ENCODE measurements at places on chromosomes 16 and 17.

DNA sequence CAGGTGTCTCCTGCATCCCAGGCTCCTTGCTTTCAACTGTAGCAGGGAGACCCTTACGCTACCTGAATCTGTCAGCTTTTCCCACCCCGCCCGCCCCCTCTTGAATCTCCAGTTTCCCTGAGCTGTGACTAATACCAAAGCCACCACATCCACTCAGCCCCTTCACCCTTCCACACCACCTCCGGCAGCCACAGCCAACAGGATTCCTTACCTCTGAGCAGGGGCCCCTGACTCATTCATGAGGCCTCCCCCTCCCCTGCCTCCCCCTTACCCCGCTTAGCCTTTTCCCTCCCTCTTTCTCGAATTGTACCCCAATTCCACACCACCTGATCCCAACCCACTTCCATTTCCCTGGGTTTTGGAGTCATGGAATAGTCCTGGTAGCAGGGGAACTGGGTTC lies 2.3 kb downstream of the STX1B start:
- peak; percentile 44 for DNase-seq

DNA sequence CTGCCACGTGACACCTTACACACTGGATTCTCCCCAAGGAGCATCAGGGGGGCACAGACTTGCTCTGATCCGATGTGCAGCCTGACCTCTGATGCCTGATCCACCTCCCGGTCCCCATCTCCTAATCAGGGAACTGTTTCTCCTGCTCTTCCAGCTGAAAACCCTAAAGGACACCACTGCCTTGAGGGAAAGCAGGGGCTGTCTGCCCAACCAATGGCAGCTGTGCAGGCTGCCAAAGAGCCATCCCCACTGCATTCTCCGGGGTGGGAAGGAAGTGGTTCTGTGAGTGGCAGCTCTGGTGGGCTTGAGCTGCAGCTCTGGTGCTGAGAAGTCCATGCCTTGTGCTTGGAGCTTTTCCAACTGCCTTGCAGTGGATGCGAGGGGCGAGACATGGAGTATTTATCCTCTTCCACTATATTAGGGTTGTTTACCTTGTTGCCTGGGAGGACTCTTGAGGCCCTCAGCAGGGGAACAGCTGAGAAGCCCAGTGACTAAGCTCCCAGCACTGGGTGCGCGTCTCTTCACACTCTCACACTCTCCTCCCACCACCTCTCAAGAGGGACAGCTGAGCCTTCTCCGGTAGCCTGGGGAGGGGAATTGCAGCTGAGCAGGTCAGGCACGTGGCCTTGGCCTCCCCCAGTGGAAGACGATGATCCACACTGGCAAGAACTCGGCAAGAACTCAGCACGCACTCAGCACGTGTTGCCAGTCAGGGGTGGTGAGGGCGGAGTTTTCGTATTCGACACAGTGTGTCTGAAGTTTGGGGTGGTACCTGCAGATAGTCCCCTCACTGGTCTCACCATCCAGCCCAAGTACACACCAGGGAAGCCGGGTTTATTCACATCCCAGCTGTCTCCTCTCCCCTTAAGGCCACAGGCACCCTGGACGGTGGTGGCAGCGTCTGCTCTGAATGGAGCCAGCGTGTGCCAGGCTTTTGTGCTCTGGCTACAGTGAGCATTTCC lies 21.1 kb upstream of the SPATA32 start:
- DNase-seq: peak; percentile 11

DNA sequence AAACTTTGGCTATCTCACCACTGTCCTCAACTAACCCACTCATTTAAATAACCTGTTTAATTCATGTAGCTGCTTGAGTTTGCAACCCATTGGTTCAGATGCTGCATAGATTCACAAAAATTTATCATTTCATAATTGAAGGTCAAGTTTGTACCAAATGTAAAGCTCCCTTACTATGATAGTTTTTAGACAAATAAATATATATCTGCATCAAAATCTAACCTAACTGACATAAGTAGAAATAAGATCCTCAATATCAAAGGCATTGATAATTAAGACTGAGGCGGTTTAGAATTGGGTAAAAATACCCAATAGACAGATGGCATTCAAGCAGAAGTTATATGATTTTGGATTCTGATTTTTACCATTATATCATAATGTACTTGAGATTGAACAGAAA lies 132.9 kb upstream of the NACA2 start:
- DNase-seq: no peak

DNA sequence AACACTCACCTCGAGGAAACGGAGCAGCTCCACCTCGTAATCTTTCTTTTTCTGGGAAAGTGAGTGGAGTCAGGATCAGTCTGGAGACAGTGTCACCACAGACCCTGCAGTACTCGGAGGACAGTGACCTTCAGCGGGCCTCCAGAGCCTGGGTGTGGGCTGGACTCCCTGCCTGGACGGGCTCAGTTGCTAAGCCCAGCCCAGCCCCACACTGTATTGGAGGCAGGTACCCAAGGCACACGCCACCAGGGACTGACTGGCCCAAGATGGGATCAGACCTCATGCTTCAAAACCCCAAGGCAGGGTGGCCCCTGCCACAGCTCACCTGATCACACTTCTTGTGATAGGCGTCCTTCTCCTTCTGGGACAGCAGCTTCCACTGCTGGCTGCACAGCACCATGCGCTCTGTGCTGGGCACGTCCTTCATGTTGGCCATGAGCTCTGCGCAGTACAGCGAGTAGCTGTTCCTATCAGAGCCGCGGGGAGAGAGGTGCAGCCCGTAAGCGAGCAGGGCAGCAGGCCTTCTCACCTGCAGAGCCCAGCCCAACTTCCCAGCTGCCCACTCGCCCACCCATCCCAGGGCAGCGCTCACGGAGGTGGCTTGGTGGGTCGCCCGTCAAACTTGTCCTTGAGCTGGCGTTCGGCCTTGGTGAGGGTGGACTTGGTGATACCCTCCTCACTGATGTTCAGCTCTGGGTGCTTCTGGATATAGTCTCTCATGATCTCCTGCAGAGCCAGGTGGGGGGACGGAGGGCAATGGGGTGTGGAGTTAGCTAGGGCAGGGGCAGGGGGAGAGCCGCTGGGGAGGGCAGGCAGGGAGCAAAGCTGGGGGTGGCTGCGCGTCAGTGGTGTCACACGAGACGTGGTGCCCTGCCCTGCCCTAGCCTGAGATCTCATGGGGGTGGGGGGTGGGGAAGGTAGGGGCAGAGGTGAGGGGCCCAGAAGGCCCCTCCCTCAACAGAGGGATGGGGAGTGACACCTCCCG lies 7.9 kb downstream of the UBTF start:
- DNase-seq: no peak

- DNase-seq: no peak
These were observed 16.3 kb downstream of the PIK3R5 start for GRCh38 chr17:8949061-8949661.

- no peak for DNase-seq
These were observed 13.3 kb downstream of the SNN start for GRCh38 chr16:11681556-11681955.

GRCh38 chr17:76547183-76547641 lies 7.4 kb downstream of the PRCD start:
- peak; percentile 96 for DNase-seq

GRCh38 chr16:9870962-9871361 lies 311.3 kb downstream of the GRIN2A start:
- no peak for DNase-seq

DNA sequence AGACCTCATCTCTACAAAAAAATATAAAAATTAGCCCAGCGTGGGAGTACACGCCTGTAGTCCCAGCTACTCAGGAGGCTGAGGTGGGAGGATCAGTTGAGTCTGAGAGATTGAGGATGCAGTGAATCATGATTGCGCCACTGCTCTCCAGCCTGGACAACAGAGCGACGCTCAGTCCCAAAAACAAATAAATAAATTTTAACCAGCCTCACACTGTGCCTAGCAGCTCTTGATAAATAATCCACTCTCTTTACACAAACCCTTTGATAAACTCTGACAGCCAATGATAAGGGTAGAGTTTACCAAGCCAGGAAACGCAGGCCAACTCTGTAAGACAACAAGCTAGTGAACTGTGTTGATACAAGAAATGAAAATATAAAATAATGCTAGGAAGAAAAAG lies 32.7 kb downstream of the LITAF start:
- no peak for DNase-seq

GRCh38 chr17:82559566-82560251 lies 40.2 kb downstream of the FOXK2 start:
- DNase-seq: peak; percentile 32

GRCh38 chr17:31580316-31580705 lies 188.8 kb downstream of the RAB11FIP4 start:
- no peak for DNase-seq

DNA sequence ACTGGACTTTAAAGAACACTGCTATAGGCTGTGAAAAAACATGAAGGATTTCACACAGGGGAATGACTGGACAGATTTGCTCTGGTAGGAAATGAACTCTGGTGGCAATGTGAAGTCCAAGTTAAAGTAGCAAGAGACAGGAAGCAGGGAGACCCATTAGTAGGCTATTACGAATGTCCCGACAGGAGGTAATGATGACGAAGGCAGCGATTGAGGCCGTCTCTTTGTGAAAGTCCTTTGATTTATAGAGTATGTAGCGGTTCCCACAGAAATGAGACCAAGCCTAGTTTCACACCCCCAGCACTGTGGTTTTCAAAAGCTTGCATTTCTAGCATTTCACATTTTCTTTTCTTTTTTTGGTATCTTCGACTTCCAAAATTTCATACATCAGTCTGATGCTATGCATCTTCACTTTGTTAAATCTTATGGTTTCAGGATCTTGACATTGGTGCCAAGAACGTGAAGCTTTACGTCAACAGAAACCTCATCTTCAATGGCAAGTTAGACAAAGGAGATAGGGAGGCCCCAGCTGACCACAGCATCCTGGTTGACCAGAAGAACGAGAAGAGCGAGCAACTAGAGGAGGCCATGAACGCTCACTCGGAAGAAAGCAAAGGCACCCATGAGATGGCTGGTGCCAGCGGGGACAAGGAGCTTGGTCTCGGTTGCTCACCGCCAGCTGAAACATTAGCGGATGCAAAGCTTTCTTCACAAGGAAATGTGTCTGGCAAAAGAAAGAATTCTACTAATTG lies 189.8 kb downstream of the KATNIP start:
- no peak for DNase-seq

GRCh38 chr17:76892329-76892728 lies 24.1 kb downstream of the MGAT5B start:
- DNase-seq: no peak

DNA sequence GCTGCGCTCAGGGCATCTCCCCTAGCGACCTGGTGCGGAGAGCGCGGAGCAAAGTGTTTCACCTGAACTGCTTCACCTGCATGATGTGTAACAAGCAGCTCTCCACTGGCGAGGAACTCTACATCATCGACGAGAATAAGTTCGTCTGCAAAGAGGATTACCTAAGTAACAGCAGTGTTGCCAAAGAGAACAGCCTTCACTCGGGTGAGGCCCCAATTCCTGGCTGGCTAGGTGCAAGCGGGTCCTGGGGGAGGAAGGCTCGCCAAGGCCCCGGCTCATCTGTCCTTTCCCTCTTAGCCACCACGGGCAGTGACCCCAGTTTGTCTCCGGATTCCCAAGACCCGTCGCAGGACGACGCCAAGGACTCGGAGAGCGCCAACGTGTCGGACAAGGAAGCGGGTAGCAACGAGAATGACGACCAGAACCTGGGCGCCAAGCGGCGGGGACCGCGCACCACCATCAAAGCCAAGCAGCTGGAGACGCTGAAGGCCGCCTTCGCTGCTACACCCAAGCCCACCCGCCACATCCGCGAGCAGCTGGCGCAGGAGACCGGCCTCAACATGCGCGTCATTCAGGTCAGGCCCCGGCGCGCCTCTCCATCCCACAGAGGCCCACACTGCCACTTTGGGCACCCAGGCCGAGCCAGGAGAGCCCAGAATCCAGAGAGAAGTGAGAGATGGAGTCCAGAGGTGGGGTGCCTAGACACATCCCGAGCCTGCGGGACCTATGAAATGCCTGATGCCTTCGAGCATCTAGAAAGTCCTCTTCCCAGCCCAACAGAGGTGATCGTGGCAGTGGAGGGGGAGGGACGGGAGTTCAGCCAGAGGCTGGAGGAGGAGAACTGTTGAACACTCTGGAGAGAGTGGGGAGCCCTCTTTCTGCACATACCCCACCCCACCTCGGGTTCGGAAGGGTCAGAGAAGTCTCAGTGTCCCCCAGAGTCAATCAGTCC lies 3.3 kb downstream of the LHX1 start:
- no peak for DNase-seq

DNA sequence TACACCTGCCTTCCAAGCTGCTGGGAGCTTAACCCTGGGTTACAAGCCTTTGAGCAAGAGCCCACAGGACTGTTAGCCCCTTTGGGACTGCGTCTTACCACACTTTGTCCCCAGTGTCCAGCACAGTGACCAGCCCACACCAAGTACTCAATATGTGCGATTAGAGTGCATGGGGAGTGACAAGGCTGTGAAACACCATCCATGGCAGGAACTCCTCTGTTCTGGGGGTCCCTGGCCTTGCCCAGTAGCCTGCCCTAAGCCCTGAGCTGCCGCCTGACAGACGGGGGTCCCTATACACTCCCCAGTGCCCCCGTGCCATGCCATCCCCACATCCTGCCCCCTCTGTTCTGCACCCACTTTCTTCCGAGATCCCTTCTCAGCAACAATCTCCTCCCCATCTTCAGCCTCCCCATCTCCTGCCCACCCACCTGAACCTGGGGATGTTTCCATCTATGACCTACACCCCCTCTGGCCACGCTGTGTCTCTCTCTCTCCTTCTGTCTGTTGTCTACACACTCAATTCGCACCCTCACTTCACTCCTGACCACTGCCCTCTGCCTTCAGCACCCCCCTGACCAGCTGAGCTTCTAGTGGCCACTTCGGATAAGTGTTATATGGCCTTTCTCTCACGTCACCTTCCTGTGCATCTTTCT lies 112.9 kb upstream of the SMURF2 start:
- no peak for DNase-seq

DNA sequence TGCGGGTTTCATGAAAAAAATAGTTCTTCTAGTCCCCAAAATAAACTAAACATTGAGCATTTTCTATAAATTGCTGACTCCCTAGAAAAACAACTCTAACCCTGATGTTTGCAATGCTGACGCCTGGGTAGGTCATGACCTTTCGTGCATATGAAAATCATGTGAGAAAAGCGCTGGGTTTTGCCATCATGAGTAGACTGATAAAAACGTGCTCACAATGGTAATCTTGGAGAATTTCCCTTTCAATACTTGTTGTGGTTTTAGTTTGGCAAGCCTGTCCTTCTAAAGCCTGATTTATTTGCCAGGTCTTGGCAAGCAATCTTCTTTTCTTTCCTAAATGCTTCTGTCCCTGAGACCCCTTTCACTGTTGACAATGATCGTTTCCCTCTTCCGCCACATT lies 4.0 kb upstream of the CLEC10A start:
- DNase-seq: peak; percentile 44

GRCh38 chr17:70313086-70313852 lies 143.9 kb downstream of the KCNJ2 start:
- DNase-seq: peak; percentile 0
